ENCODE measurements at places on chromosomes 3 and 15.
A peak's percentile ranks its signal among the peaks of the same experiment; 100 is the strongest.

GRCh38 chr15:31974154-31974794 is 56.0 kb upstream of the CHRNA7 start:
- DNase-seq: no peak

GRCh38 chr3:179832333-179832854 is 179.6 kb downstream of the USP13 start:
- no peak for DNase-seq

DNA sequence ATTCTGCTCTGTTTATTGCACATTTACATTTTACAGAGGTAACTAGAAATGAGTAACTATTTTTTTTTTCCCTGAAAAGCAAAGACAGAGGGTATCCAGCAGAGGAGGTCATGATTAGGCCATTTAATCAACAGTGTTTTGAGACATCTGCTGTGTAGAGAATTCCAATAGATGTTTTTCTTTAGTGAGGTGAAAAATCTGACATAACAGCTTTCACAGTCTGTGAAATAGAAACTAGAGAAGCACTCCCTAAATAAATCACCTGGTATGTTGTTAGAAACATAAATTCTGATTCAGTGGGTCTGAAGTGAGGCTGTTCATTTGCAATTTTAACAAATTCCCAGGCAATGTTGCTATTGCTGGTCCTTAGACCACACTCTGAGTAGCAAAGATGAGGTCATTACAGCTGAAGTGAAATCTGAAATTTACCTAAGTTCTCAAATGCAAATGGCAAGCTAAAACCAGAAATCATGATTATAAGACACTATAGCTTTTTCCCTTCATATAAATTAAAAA is 329.2 kb upstream of the LRRC3B start:
- DNase-seq: no peak

- DNase-seq: no peak
Measured at GRCh38 chr15:33425142-33425541, 114.4 kb downstream of the RYR3 start.

DNA sequence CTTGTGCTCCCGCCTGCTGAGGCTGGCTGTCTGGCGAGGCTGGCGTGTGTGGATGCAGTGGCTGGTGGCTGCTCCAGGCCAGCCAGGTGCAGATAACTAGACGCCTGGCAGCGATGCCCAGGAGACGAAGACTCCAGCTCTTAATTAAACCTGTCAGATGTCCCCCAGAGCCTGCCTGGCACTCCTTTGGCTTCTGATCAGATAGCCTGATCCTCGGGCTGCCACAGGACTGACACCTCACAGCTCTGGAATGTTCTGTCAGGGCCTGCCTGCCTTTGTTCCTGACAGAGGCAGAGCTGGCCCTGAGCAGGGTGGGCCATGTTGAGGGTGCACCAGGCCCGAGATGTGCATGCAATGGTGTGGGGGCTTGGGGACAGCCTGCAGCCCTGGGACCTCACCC is 36.5 kb downstream of the PLXNA1 start:
- DNase-seq: no peak

DNA sequence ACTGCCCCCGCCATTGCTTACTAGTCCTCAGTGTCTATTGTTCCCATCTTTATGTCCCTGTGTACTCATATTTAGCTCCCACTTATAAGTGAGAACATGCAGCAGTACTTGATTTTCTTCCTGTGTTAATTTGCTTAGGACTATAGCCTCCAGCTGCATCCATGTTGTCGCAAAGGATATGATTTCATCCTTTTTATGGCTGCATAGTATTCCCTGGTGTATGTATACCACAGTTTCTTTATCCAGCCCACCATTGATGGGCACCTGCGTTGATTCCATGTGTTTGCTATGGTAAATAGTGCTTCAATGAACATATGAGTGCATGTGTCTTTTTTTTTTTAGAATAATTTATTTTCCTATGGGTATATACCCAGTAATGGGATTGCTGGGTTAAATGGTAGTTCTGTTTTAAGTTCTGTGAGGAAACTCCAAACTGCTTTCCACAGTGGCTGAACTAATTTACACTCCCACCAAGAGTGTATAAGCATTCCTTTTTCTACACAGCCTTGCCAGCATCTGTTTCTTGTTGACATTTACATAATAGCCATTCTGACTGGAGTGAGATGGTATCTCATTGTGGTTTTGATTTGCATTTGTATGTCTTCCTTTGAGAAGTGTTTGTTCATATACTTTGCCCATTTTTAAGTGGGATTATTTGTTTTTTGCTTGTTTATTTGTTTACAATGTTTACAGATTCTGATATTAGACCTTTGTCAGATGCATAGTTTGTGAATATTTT is 53.7 kb downstream of the GALK2 start:
- no peak for DNase-seq

DNA sequence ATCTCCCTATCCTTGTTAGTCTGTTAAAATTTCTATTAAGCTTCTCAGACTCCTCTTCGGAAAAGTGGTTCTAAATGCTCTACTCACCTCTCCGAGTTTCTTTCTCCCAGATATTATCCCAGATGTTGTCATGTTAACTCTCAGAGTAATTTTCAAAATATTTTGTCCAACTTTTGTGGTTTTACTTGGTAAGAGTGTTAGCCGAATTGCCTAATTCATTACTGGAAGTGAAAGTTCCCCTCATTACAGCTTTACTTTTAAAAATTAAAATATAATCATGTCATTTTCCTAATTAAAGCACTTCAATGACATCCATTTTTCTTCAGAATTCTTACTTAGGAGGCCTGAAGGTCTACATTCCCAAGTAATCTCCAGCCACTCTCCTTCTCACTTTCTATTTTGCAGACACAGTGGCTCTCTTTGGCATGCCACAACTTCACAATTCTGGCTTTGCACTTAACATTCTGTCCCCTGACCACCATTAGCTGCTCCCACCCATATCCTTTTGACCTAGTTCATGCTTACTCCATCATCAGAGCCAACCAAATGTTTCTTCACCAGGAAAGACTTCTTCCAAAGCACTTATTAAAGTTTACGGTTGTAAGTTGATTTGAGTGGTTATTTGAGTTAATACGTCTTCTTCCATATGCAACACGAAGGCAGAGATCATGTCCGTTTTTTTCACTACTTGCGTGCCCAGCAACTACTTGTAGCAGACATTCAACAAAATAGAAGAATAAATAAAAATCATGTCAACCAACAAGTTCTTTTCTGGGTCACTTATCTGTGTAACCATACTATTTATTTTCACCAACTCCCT is 10.2 kb upstream of the TIPARP start:
- DNase-seq: peak; percentile 74

DNA sequence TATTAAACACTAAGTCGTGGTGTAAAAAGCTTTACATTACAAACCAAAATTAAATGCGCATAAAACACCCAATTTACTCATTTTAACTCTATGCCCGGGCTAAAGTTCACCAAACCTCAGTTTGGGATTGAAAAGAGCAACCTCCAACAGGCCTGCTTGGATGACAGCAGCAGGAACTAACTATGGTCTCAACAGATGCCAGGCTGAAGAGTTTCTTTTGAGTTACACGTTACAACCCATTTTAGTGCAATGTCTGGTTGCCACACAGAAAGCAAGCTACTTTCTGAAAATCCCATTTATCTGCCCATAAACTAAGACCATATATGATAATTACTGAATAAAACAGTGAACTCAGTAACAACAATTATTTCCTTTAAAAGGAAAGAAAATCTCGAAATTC is 2.2 kb downstream of the SATB1 start:
- peak; percentile 50 for DNase-seq

GRCh38 chr15:47661661-47662180 is 55.6 kb upstream of the SEMA6D start:
- DNase-seq: no peak

- DNase-seq: no peak
Measured at GRCh38 chr3:122984007-122984406, 43.6 kb downstream of the SEMA5B start.

DNA sequence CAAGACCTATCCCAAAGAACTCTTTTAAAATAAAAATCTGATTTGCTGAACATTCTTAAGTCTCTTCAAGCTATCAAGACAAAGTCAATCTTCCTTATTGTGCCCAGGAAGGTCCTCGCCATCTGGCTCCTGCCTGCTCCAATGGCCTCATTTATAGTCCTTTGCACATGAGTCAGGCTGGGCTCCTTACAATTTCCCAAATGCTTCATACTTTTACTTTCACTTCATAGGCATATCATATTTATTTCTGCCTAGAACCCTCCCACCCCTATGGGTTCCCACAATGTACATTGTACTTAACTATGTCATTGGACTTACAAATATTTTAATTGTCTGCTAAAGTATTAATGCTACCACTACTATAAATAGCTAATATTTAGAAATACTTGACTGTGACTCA is 9.1 kb downstream of the THRB start:
- no peak for DNase-seq

GRCh38 chr3:17333446-17333845 is 409.0 kb downstream of the TBC1D5 start:
- DNase-seq: no peak

DNA sequence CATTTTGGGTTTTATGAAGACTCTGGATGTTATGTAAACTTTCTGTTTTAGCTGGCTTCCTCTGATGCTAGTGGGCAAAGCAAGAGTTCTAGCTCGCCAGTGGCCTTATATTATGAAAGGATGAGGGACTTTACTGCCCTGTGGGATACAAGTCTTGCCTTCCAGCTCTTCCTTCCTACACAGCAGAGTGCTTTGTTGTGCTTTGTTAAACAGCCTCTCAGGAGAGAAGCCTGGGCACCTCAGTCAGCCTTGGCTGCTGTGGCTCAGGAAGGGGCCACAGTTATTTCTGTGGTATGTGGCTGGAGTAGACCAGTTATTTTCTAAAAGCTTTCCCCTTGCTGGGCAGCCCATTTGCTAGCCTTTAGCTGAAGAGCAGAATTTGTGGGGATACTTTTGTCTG is 69.5 kb upstream of the SUCLG2 start:
- no peak for DNase-seq
